DMS 273 treated with DMSO at 0.1 percent for 48 hours (cell line): ENCODE measurements at places on chromosomes 6 and 20.
A peak's percentile ranks its signal among the peaks of the same experiment; 100 is the strongest.

GRCh38 chr6:108712946-108713345 is 135.3 kb upstream of the ARMC2 start:
- no peak for DNase-seq

- DNase-seq = no peak
Observed at GRCh38 chr20:44485078-44485829, 9.6 kb downstream of the TTPAL start.

DNA sequence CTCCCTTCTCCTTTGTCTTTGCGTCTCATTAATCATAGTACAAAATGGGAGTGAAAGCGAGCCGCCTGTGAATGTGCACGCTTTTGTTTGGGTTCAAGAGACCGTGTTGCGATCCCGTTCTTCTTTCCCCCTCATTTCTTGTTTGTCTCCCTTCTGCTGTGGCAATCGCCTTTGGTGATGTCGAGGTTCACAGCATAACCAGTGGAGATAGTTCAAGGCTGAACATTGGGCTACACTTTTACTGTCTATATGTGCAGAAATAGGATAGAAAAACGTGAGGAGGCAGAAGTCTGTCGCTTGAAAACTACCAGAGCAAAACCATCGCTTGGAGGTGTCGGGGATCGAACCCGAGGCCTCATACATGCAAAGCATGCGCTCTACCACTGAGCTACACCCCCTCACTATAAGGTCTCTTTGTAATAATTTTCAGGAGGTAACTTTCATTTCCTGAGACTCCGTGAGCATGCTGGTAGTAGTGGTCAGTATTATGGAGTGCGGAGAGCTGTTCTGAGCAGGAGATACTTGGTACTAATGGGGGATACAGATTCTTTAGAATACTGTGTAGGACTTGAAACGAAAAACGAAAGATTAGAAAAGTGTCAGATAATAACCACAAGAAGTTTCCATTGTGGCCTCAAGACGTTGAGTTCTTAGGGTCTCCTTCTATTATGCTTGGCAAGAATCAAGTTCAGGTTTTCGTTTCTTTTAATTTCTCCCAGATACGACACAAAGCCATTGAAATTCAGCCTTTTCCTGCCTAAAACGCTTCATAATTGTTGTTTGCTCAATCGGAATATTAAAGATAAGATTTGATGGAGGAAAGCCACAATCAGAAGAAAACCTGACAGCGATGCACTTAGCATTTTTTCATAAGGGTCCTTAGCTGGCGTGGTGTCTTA is 106.6 kb downstream of the TRIM27 start:
- DNase-seq = peak; percentile 63

- DNase-seq = no peak
Observed at GRCh38 chr6:53691252-53691651, 25.7 kb upstream of the KLHL31 start.

- peak; percentile 87 for DNase-seq
Observed at GRCh38 chr6:139369568-139370282, 4.7 kb downstream of the CITED2 start.

DNA sequence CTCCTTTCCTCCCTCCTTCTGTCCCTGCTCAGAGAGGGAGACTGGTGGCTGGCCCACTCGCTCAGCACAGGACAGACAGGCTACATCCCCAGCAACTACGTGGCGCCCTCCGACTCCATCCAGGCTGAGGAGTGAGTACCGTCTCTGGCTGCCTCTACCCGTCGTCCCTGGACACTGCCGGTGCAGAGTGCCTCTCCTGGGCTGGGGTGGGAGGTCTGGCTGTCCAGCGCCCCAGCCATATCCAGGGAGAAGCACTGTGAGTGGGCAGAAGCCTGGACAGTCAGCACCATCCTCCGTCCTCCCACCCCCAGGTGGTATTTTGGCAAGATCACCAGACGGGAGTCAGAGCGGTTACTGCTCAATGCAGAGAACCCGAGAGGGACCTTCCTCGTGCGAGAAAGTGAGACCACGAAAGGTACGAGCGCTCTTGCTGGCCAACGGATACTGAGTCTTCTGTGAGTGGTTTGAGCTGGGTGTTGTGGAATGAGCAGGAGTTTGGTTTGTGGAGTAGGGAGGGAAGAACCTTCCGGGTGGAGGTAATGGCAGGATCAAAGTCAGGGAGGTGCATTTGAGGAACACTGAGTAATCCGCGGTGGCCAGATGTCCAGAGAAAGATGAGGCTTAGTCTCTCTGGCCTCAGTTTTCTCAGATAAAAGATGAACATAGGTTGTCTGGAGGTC is 48.1 kb downstream of the SRC start:
- no peak for DNase-seq
